ENCODE measurements at places on chromosomes 3 and 15.

DNA sequence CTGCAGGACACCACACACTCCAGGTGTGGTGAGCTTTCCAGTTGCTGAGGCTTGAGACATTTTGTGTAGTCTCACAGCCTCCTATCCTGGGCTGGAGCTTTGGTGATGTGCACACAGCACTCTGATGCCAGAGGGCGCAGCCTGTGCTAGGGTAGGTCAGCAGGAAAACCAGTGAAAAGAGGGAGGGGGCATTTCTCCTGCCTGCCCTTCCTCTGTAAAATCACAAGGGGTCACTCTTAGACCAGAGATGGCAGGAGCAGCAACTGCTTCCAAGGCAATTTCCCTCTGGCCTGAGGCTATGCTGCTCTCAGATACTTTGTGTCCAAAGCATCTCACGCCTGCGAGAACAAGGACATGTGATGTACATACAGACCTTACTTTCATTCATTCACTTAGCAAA, 16.5 kb upstream of the MUSTN1 start:
- DNase-seq: peak; percentile 49

DNA sequence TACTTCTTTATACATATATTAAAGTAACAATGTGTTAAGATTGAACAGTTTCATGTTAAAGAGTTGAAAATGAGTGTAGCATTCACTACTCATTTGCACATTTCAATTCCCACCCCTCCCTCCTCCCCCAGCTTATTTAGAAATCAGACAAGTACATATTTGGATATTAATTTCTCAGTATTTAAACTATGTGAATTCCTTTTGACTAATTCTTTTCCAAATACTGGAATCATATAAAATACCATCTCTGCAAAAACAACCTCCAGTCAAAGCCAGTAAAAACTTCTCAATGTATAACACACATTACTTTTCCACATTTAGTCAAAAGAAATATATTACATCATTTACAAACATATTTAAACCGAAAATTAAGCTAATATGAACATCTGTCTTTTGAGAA, 25.5 kb upstream of the SHC4 start:
- no peak for DNase-seq

- DNase-seq: peak; percentile 51
These were observed 394 bp downstream of the OSBPL10 start for GRCh38 chr3:31980530-31981205.

GRCh38 chr3:134847349-134847748, 52.3 kb downstream of the EPHB1 start:
- DNase-seq: no peak

DNA sequence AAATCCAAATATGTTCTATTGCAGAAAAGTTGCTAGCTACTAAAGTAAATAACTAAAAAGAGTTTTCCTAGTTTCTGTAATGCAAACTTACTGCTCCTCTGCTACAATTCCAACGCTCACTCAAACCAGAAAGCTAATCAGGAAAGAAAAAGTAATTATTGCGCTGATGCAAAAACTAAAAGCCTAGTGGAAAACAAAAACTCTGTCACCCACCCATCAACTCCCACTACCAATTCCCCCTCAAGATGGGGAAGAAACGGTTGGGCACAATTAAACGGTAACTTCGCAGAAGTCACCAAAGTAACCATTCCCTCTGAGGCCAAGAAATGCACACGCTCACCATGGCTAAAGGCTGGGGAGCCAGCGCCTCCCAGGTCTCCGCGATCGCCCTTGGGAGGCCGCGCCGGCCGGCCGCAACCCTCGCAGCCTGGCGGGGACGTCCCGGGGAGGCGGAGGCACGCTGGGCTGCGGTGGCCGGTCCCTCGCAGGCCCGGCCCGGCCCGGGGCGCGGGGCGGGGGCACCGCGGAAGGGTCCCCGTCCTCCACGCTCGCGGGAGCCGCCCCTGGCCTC, 684 bp downstream of the SLTM start:
- no peak for DNase-seq

DNA sequence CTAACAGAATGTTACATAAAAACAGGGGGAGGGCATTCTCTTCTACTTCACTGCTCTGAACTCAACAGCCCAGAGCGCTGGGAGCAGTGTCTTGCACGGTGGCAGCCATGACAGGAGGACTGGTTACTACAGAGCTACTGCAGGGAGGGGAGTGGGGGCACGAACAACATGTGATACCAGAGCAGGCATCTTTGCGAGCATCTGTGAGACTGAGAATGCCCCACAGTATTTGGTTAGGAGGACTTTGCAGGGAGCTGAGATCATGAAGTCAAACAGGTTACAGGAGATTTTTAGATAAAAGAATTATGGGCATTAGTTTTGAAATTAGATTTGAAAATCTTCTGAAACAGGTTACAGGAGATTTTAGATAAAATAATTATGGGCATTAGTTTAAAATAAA, 58.8 kb upstream of the GOLGA8B start:
- no peak for DNase-seq

GRCh38 chr15:100464888-100465287, 63.9 kb downstream of the CERS3 start:
- no peak for DNase-seq

DNA sequence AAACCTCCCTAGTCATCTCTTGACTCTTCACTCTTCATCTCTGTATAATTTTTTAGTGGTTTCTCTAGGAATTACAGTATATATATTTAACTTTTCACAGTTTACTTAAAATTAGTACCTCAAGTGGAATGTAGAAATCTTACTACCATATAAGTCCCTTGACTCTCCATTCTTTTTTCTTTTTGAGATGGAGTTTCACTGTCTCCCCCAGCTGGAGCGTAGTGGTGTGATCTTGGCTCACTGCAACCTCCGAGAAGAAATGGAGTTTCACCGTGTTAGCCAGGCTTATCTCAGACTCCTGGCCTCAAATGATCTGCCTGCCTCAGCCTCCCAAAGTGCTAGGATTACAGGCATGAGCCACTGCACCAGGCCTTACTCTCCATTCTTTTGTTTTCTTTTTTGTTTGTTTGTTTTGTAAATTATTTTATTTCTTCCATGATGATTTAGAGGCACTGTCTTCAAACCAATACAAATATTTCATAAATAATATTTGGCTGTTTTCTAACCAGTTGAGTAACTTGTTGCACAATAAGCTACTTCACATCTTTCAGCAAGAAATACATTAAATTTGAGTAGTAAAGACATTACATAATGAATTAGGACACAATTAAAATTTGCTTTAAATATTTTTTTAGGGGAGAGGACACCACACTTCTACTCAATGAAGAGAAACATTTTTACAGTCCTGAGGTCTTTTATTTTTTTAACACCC, 144.8 kb downstream of the RBPMS2 start:
- no peak for DNase-seq

- DNase-seq: no peak
These were observed 40.3 kb downstream of the RPL39L start for GRCh38 chr3:187098923-187099512.

- DNase-seq: peak; percentile 75
These were observed 12.0 kb downstream of the MESD start for GRCh38 chr15:80977627-80978036.

GRCh38 chr3:175484666-175485065, 625.5 kb downstream of the NAALADL2 start:
- no peak for DNase-seq

- DNase-seq: no peak
These were observed 63.7 kb upstream of the SMAD6 start for GRCh38 chr15:66638377-66638776.

DNA sequence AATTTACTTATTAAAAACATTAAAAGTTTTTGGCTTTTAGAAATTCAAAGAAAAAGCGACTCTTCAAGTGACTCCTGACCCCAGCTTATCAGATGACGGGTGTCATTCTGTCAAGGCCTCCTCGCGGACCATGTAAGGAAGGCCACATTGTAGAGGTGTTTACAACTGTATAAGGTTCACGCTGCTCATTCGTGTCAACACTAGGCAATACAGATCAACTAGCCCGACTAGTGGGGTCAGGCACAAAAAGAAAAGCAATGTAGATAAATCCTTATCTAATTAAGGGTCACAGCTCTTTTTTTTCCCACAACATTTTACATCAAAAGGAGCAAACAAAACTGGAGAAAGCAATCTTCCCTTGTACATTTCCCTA, 207.5 kb upstream of the NR2F2 start:
- DNase-seq: no peak

GRCh38 chr3:38108649-38109579, 28.0 kb downstream of the ACAA1 start:
- DNase-seq: no peak

DNA sequence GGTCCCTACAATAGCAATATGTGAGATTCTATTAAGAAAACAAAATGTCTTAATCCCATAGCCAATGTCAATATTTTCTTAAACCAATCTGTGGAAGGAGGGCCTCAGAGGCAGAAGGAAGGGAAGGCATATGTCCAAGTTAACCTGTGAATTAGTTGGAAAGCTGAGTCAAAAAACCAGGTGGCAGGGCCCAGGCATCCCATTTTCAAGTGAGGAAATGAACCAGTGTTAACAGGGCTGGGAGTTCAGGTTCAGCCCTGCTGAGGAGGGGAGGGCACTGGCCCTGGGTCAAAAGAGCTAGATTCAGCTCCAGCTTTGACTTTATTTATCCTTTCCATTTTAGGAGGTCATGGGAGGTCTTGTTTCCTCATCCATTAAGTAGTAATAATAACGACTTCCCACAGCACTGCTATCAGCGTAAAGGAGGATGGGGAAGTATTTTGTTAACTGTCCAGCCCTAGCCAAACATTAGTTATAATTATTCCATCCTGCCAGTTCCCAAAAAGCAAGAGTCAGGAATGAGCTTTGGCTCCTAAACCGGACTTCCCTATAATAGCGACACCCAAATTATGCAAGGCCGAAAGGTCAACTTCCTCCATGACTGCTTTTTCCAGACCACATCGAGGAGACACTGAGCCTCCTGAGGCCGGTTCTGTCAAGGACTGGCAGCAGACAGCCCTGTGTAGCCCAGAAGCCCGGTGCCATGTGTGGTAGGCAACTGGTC, 3.2 kb downstream of the MASP1 start:
- DNase-seq: no peak

DNA sequence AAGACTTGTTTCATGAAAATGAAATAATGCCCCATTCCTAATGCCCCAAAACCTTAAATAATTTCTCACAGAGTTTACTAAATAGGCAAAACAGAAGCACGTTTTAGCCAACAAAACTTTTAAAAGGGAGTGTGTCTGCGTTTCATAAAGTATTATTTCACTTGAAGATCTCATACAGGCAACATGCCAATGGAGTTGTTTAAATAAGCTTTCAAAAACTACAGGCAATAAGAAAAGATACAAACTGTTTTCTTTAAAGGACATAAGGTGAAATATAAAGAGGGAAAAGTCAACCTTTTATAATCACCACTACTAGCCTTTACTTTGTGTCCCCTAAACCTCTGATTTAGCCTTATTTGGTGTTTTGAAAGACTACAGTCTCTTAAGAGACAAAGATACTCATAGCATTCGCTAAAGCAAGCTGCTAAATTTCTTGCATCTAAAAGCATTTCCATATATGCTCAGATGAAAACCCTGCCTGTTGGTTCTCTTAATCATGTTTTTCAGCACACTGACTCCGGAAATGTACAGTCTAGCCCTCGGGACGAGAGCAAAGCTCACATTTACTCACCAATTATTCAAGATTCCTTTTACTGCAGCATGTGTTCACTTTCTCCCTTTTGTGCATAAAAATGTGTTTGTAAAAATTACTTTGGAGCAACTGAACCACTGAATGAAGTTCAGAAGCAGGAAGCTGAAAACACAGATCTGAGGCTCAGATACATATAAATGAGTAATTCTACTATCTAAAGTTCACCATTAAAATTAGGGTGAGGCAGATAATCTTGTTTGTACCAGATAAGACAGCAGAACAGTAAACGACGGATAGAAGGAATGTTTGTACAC, 119.0 kb downstream of the GOLIM4 start:
- DNase-seq: no peak

DNA sequence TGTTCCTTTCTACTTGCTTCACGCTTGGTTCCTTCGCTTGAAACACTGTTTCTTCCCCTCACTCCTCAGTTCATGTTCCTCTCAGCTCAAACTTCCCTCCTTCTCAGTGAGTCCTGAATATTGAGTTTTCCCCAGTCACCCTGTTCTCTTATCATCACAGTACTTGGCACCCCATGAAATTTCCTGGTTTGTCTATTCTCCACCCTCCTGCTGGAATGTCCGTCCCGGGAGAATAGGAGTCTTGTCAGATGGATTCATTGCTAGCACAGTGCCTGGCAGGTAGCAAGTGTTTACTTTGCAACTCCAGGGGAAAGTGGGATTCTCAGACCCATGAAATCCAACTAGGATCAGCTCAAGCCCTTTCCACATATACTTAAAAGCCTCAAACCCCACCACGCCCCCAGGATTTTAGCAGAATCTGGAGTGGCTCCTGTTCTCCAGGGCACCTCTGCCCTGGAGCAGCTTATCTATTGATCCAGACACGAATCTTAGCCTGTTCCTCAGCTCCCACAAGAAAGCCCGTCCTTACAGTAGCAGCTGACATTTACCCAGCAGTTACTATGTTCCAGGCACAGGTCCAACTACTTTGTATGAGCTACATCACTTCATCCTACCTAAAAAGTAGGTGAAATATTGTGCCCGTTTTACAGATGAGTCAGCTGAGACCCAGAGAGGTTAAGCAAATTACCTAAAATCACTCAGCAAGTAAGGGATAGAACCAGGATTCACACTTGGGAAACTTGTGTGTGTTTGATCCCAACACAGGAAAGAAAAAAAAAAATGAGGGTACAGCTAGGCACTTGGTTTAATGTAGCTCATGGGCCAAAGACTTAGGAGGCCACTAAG, 36.8 kb upstream of the MAP3K13 start:
- no peak for DNase-seq

DNA sequence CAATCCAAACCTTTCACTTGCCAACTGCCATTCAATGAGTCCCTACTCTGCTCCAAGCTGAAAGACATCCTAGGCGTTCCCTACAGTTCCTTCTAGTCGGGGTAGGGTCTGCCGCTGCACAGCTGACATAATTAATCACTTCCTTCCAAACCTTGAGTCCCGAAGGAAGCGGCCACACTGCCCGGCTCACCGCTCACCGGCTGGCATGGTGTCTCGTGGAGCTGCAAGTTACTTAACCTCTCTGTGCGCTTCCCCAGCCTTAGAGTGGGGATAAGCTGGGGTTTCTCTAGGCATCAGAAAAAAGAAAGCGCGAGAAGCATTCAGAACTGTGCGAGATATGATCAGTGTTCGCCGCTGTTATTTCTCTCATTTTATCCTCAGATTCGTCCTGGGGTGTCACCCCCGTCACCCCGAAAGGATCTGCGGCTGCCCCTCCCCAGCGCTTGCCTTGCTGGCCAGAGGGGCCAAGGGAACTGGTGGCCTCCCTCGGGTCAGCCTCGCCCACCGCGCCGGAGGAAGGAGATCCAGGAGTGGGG, 748 bp downstream of the MRPS25 start:
- DNase-seq: peak; percentile 18

GRCh38 chr15:92654662-92655061, 913 bp downstream of the FAM174B start:
- DNase-seq: peak; percentile 16
